Stimulated activated naive B cell treated with anti-CD40 and anti-IgM and Interleukin-4, amounts not matched to agents 10 μg/mL and 1 μg/mL and 100 μg/mL, for 72 hours (primary cell): ENCODE measurements at places on chromosomes 7 and 10.

- no peaks in the 10 kb centered on the region for H3K27me3 ChIP-seq
- peak within 1 kb of the TSS; percentile 93 for H3K27ac ChIP-seq
- peaks cover 34% of the 10 kb centered on the region for H3K36me3 ChIP-seq
- H3K4me1 ChIP-seq, result peaks cover 15% of the 10 kb centered on the region
Observed at GRCh38 chr10:73110345-73110849, at the start of gene NUDT13. NUDT13 (plus strand) TSS chr10:73110455; CDS start chr10:73114366, 3,911 bp downstream.

- peaks cover 71% of the 10 kb centered on the region for H3K27me3 ChIP-seq
- H3K4me1 ChIP-seq, result peaks cover 44% of the 10 kb centered on the region
- DNase-seq, result no peak
- H3K4me3 ChIP-seq, result peak overlapping the region; percentile 74
- H3K27ac ChIP-seq, result peak overlapping the region; percentile 33
- no peaks in the 10 kb centered on the region for H3K36me3 ChIP-seq
Observed at GRCh38 chr7:151251689-151252560, 3.4 kb upstream of the SMARCD3 start.

DNA sequence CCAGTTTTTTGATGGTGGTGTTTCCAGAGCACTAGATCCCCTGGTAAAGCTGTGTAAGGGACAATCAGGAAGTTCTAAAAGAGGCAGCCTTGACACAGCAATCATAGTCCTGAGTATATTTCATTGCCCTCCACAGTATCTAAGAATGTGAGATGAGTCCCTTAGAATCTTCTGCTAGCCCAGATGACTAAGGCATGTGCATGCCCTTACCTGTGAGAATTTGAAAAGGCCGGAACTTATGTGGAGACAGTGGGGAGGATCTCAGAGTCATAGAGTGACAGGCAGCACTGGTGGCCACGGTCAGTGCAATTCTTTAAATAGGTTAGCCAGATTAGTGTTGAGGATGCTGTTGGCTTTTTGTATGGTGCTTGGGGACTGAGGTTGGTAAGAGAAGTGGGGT lies 361.4 kb upstream of the VSTM2A start:
- H3K27ac ChIP-seq, result no peak overlapping the region
- no peaks in the 10 kb centered on the region for H3K27me3 ChIP-seq
- no peaks in the 10 kb centered on the region for H3K4me1 ChIP-seq
- H3K36me3 ChIP-seq, result no peaks in the 10 kb centered on the region
- no peak for DNase-seq
- H3K4me3 ChIP-seq, result no peak overlapping the region

DNA sequence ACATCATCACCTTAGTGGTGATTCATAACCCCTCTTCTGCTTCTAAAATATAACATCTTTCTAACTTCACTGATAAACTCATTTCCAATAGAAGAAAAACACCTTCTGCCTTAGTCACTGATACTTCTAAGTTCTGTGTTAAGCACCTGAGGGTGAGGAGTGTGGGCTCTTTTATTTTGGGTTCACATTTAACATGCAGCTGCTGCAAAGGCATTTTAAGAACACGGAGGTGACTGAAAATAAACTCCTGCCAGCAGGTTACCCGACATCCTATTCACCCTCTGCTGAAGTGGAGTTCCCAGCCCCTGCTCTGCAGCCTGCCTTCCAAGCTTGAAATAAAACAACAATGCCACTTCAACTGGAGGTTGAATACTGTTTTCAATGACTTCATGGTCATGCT lies 202.9 kb upstream of the PLXNA4 start:
- H3K27ac ChIP-seq, result no peak overlapping the region
- H3K4me3 ChIP-seq, result no peak overlapping the region
- H3K27me3 ChIP-seq, result peaks cover 12% of the 10 kb centered on the region
- H3K36me3 ChIP-seq, result peaks cover 5% of the 10 kb centered on the region
- H3K4me1 ChIP-seq, result peaks cover 25% of the 10 kb centered on the region

DNA sequence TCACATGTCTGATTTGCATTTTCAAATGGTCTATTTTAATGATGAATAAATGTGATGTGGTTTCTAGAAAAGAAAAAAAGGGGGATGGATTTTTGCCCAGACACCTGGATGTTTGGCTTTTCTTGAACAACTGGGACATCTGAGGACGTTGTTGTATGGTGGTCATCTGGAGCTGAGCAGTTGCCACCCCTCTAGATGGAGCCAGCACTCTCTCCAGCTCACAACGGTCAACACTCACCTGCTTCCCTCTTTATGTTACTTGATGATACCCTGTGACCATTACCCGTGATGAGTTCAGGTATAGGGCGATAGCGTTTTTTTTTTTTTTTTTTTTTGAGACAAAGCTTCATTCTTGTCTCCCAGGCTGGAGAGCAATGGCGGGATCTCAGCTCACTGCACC lies 30.1 kb upstream of the PAXIP1 start:
- H3K4me3 ChIP-seq, result no peak overlapping the region
- no peak overlapping the region for H3K27ac ChIP-seq
- no peaks in the 10 kb centered on the region for H3K4me1 ChIP-seq

- no peaks in the 10 kb centered on the region for H3K36me3 ChIP-seq
- no peak overlapping the region for H3K27ac ChIP-seq
- H3K4me1 ChIP-seq, result peaks cover 9% of the 10 kb centered on the region
- no peaks in the 10 kb centered on the region for H3K27me3 ChIP-seq
- no peak for DNase-seq
- no peak overlapping the region for H3K4me3 ChIP-seq
Observed at GRCh38 chr10:60430836-60431597, 41.3 kb upstream of the ANK3 start.

DNA sequence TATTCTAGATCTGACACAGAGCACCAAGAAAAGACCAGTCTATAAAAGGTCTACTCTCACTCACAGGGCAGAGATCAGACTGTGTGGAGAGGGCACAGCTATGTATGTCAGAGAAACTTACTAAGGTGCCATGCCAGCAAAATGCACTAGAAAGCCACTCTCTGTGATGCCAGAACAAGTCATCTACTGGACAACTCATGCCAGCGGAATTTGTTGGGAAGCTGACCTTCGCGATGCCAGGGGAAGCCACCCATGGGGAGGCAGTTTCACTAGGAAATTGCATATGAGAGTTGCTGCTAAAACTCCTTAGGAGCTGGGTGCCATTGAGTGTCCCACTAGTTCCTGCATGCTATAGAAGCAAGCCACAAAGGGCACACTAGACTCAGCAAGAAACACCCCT lies 58.5 kb downstream of the MICU1 start:
- no peak overlapping the region for H3K27ac ChIP-seq
- H3K27me3 ChIP-seq, result no peaks in the 10 kb centered on the region
- DNase-seq, result no peak
- peaks cover 7% of the 10 kb centered on the region for H3K36me3 ChIP-seq
- peaks cover 24% of the 10 kb centered on the region for H3K4me1 ChIP-seq
- H3K4me3 ChIP-seq, result no peak overlapping the region

DNA sequence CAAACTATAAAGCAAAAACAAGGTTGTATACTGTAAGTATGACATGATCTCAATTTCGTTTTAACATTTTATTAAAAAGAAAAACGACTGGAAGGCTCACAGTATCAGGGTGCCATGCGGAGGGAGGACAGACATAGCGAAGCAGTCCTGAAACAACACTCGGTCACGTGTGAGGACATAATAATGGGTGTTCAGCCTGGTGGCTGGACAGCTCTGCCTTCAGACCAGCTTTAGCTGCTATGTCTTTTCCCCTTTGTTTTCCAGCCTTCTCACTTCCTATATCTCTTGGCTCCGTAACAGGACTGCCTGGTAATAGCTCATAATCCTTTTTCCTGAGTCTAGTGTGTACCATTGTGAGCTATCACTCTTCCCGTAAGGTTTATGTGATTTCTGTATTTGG lies 18.4 kb upstream of the KLF14 start:
- peaks cover 8% of the 10 kb centered on the region for H3K27me3 ChIP-seq
- no peak for DNase-seq
- H3K4me3 ChIP-seq, result no peak overlapping the region
- H3K4me1 ChIP-seq, result no peaks in the 10 kb centered on the region

GRCh38 chr10:18681971-18682411 lies 22.8 kb downstream of the ARL5B start:
- peaks cover 17% of the 10 kb centered on the region for H3K36me3 ChIP-seq
- H3K27me3 ChIP-seq, result no peaks in the 10 kb centered on the region
- no peaks in the 10 kb centered on the region for H3K4me1 ChIP-seq
- H3K27ac ChIP-seq, result no peak overlapping the region
- no peak overlapping the region for H3K4me3 ChIP-seq
- DNase-seq, result no peak

GRCh38 chr10:121519901-121520493 lies 78.2 kb downstream of the FGFR2 start:
- H3K4me3 ChIP-seq, result no peak overlapping the region
- H3K4me1 ChIP-seq, result no peaks in the 10 kb centered on the region
- no peak for DNase-seq
- H3K27ac ChIP-seq, result no peak overlapping the region
- H3K36me3 ChIP-seq, result no peaks in the 10 kb centered on the region
- no peaks in the 10 kb centered on the region for H3K27me3 ChIP-seq

DNA sequence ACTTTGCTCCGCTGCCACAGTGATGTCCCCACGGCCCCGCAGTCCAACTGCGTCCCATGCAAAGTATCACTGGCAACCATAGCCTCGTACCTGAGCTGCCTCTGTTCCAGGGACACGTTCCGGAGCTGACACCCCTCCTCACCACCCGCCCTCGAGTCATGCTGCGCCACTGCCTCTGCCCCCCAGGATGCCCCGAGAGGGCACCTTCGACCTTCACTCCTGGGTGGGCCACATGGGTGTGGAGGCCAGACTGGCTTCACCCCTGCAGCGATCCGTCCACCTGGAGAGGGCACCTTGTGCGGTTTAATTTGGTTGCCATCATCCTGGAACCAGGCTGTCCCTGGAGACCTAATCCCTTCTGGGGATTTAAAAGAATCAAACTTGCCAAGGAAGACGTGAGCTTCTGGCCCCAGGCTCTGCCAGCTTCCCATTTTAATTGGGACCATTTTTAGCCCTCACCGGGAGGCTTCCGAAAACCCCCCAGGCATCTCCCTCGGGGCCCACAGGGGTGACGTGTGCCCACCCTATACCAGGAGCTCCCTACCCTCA lies 19.2 kb upstream of the TNRC18 start:
- no peak overlapping the region for H3K27ac ChIP-seq
- H3K36me3 ChIP-seq, result no peaks in the 10 kb centered on the region
- H3K4me3 ChIP-seq, result no peak overlapping the region
- DNase-seq, result no peak

DNA sequence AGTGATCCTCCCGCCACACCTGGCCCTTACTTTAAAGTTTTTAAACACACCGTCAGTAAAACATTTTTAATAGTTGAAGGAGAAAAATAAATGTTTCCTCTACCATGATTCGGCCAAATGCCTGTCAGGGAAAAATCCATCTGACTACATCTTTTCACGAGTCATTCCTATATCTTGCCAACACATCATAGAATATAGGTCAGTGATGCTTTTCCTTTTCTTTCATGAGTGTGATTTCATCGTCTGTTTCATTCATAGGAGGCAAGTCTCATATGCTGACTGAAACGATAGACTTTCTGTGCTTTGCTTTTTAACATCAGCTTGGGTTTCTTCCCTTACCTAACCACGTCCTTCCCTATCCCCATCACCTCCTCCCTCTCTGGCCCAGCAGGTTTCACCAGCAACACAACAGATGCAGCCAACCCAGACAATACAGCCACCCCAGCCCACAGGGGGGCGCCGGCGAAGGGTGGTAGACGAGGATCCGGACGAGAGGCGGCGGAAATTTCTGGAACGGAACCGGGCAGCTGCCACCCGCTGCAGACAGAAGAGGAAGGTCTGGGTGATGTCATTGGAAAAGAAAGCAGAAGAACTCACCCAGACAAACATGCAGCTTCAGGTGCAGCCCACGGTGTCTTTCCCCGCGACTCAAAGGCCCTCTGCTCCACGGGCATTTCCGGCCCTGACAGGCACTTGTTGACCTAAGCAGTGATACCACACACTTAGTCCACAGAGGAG lies 149.2 kb downstream of the TRIL start:
- no peak overlapping the region for H3K27ac ChIP-seq
- H3K36me3 ChIP-seq, result no peaks in the 10 kb centered on the region
- DNase-seq, result no peak
- peaks cover 5% of the 10 kb centered on the region for H3K4me1 ChIP-seq

- no peaks in the 10 kb centered on the region for H3K36me3 ChIP-seq
- no peak overlapping the region for H3K4me3 ChIP-seq
- DNase-seq, result no peak
- H3K27ac ChIP-seq, result no peak overlapping the region
- no peaks in the 10 kb centered on the region for H3K27me3 ChIP-seq
Observed at GRCh38 chr7:28811008-28811407, 147.1 kb downstream of the TRIL start.

DNA sequence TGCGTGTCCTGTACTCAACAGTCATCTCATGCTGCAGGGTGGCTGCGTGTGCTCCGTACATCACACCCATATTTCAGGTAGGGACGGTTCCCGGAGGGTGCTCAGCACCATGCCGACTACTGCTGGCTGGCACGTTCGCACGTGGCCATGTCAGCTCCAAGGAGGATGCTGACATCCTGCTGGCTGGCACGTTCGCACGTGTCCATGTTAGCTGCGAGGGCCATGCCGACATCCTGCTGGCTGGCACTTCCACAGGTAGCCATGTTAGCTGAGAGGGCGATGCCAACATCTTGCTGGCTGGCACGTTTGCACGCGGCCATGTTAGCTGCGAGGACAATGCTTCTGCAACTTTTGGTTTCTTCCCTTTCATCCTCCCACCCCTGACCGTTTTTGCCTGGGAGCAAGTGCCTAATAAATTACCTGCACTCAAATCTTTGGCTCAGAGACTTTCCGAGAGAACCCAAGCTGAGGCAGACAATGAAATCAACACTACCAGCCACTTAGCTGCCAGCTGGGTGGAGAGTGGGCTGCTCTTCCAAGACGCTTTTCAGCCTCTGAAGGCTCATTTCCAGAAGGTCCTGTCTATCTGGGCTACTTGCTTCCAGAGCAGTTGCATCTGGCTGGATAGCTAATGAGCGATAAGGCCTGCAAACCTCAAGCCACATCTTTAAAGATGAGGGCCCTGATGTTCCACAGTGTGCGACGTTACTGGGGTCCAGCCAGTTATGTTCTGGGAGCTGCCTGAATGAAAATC lies 104.6 kb downstream of the WDR37 start:
- no peaks in the 10 kb centered on the region for H3K4me1 ChIP-seq
- no peak overlapping the region for H3K27ac ChIP-seq
- DNase-seq, result no peak
- H3K27me3 ChIP-seq, result peaks cover 14% of the 10 kb centered on the region
- H3K36me3 ChIP-seq, result no peaks in the 10 kb centered on the region

GRCh38 chr10:5076615-5077014 lies 17.6 kb upstream of the AKR1C3 start:
- H3K36me3 ChIP-seq, result no peaks in the 10 kb centered on the region
- H3K27ac ChIP-seq, result no peak overlapping the region
- no peak for DNase-seq

GRCh38 chr10:113104047-113104446 lies 154.0 kb downstream of the TCF7L2 start:
- no peaks in the 10 kb centered on the region for H3K27me3 ChIP-seq
- H3K27ac ChIP-seq, result no peak overlapping the region
- H3K36me3 ChIP-seq, result no peaks in the 10 kb centered on the region
- H3K4me3 ChIP-seq, result no peak overlapping the region
- no peaks in the 10 kb centered on the region for H3K4me1 ChIP-seq
- DNase-seq, result no peak
